ENCODE measurements at places on chromosomes 5 and 9. TPM values are rescaled to one million over a fixed set of nuclear protein-coding genes. Genes with fewer than 3 reads are reported as not detected.

Gene ZNF474
- total RNA-seq: 0.49 TPM

DNA sequence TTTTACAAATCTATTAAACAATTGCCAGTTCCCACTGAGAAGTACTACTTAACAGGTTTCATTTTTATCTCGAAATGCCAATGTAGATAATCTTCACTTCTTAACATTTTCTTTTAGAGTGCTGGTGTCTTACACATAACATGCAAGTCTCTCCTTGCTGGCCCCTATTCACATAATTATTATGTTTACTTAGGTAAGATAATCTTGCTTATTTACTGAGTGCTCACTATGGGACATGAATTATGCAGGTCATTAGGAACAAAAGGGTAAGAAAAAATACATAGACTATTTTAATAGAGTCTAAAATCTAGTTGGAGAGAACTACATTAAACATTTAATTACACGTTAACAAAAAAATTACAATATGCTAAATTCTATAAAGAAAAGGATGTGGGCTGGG lies 328.4 kb downstream of the PRR16 start:
- H3K27ac ChIP-seq: no peak overlapping the region
- no peaks in the 10 kb centered on the region for H3K27me3 ChIP-seq
- H3K4me3 ChIP-seq: no peak overlapping the region
- H3K36me3 ChIP-seq: no peaks in the 10 kb centered on the region
- no peak for DNase-seq

DNA sequence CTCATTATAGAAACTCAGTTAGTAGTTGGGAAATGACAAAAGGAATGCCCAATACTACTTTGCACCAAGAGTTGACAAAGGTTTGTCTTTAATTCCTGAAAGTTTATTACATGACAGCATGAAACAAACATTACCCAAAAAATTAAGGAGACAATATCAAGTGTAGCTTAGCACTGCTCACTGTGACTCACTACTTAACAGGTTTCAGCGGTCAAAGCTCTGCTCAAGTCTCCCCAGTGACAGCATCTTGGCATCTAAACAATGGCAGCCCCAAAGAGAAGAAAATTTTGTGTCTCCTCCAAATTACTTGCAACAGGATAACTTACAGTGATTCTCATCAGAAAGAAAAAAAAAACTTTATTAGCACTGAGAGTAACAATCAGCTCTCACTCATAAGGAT lies 1030.2 kb downstream of the EFNA5 start:
- no peak for DNase-seq
- H3K27me3 ChIP-seq: no peaks in the 10 kb centered on the region
- no peaks in the 10 kb centered on the region for H3K36me3 ChIP-seq
- no peaks in the 10 kb centered on the region for H3K4me1 ChIP-seq

GRCh38 chr5:139676406-139676805 lies 28.3 kb downstream of the CXXC5 start:
- no peaks in the 10 kb centered on the region for H3K27me3 ChIP-seq
- H3K4me1 ChIP-seq: peaks cover 73% of the 10 kb centered on the region
- DNase-seq: no peak

DNA sequence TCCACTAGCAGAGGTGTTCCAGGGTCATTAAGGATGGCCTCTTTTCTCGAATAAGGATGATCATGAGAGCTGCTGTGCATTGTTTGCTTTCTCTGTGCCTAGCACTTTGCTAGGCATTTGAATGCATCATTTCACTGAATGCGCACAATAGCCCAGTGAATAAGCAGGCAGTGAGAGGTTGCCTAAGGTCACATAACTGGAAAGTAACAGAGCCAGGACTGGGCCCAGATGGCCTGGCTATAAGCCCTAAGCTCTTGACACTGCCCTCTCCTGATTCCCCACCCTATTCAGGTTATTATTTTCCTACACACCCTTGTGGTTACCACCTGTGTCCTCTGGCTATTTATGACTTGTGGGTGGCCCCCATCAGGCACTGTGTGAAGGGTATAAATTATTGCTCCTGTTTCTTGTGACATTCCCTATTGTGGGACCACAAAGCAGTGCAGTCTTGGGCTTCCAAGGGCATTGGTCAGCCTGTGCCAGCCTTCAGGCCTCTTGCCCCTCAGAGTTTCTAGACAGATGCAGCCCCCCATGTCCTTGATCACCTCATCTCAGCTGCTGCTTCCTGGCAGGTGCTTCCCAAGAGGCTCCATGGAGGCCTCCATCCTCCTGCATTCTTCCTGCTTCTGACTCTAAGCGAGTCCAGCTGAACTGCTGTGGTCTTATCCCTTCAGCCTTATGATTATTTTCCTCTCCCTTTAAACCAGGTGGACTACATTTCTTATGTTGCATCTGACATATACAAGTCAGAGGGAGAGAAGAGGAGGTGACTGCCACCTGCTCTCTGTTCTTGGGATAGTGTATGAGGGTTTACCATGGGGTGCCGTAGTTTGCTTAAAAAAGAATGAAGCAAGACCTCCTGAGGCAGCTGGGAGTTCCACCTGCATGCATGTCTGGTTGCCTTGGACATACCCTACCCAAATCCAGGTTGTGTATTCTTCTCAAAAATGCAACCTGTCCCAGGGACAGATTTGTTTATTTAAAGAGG lies 47.6 kb downstream of the ANGPTL2 start:
- H3K27ac ChIP-seq: no peak overlapping the region
- H3K36me3 ChIP-seq: no peaks in the 10 kb centered on the region
- H3K4me1 ChIP-seq: peaks cover 23% of the 10 kb centered on the region
- peak; percentile 58 for DNase-seq
- no peaks in the 10 kb centered on the region for H3K27me3 ChIP-seq

GRCh38 chr9:87667164-87667738 lies 58.7 kb upstream of the CTSL start:
- H3K4me3 ChIP-seq: no peak overlapping the region
- H3K36me3 ChIP-seq: no peaks in the 10 kb centered on the region
- H3K27me3 ChIP-seq: no peaks in the 10 kb centered on the region

GRCh38 chr5:141100243-141100805 lies at the start of gene PCDHB3:
Gene PCDHB3 (plus strand): TSS chr5:141100473. CDS start chr5:141100650, 177 bp downstream.
- no peak for DNase-seq
- no peaks in the 10 kb centered on the region for H3K36me3 ChIP-seq
- no peaks in the 10 kb centered on the region for H3K4me1 ChIP-seq
- no peak within 1 kb of the TSS for H3K27ac ChIP-seq
- no peaks in the 10 kb centered on the region for H3K27me3 ChIP-seq

DNA sequence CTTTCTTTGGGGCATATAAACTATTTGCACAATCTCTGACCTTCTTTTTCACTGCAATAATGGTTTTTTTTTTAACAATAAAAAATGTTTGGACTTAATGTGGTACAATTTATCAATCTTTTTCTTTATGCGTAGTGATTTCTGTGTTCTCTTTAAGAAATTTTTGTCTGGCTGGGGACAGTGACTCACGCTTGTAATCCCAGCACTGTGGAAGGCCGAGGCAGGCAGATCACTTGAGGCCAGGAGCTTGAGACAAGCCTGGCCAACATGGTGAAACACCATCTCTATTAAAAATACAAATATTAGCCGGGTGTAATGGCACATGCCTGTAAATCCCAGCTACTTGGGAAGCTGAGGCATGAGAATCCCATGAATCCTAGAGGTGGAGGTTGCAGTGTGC lies 72.3 kb downstream of the STK32A start:
- H3K4me3 ChIP-seq: no peak overlapping the region
- no peaks in the 10 kb centered on the region for H3K4me1 ChIP-seq
- H3K27me3 ChIP-seq: no peaks in the 10 kb centered on the region
- H3K27ac ChIP-seq: no peak overlapping the region

DNA sequence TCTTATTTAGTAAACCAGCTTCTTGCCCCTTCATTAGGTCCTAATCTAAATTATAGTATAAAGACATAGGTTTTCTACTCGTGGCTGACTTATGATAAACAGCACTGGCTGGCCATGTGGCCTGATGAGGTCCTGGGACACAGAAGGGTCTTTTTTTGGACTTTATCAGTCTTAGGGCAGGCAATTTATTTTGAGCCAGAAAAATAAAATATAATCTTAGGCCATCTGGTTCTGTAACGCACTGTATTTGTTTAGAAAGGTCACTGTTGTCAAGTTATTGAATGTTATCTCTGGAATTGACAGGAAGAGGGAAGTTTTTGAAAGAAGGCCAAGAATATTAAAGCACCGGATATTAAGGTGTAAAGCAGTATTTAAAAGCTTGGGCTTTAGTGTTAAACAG lies 53.9 kb downstream of the RFX3 start:
- no peaks in the 10 kb centered on the region for H3K4me1 ChIP-seq
- DNase-seq: no peak
- H3K36me3 ChIP-seq: no peaks in the 10 kb centered on the region
- no peak overlapping the region for H3K4me3 ChIP-seq
- H3K27ac ChIP-seq: no peak overlapping the region

DNA sequence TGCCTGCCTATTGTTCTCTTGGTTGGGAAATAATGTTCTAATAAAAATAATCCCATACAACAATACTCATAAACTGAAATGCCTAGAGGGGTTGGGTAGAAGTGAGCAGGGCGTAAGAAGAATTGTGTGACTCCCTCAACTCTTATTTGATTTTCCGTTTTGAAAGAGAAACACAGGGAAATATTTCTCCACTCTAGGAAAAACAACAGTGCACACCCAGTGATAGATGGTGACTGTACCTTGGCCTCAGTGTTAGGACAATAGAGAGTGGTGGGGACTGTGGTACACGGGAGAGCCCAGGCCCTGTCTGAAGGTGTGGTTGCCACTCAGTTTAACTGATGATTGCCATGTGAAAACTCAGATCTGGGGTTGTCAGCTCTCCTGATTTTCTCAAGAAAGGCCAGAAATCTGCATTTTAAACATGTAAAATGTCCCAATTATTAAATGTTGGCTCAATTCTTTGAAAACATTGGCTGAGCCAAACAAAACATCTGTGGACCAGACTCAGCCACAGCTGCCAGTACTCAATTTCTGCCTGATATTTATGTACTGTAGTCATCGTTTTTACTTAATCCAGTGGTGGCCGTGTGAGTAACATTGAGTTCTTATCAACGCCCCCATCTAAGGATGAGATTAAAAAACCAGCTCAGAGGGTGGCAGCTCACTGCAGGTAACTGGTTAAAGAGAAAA lies 103.8 kb upstream of the ZNF618 start:
- H3K36me3 ChIP-seq: no peaks in the 10 kb centered on the region
- DNase-seq: peak; percentile 32
- H3K27me3 ChIP-seq: no peaks in the 10 kb centered on the region

Gene DNAJB5
- total RNA-seq: 6.9 TPM
